ENCODE measurements at places on chromosomes 6 and 20.

GRCh38 chr6:15526212-15526701 is 136.6 kb downstream of the DTNBP1 start:
- no peak for DNase-seq

- DNase-seq: no peak
Observed at GRCh38 chr20:1108437-1108920, 9.9 kb upstream of the PSMF1 start.

GRCh38 chr20:17202673-17203072 is 24.2 kb upstream of the PCSK2 start:
- DNase-seq: no peak

DNA sequence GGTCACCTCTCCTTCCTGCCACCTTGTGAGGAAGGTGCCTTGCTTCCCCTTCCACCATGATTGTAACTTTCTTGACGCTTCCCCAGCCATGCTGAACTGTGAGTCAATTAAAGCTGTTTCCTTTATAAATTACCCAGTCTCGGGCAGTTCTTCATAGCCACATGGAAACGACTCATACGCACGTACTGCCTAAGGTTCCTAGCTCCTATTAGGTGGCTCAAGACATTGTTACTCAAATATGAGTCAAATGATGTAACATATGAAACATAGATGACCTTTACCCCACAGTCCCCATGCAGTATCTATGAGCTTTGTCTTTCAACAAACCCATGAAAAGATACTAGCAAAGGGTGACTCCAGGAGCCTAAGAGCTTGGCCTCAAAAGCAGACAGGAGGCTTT is 98.3 kb downstream of the SIM1 start:
- no peak for DNase-seq

GRCh38 chr20:23349338-23350195 is 1.0 kb upstream of the NXT1 start:
- peak; percentile 16 for DNase-seq

GRCh38 chr20:32562495-32562911 is 22.6 kb downstream of the NOL4L start:
- DNase-seq: no peak

- DNase-seq: no peak
Observed at GRCh38 chr20:50438986-50439407, 71.2 kb upstream of the PTPN1 start.

DNA sequence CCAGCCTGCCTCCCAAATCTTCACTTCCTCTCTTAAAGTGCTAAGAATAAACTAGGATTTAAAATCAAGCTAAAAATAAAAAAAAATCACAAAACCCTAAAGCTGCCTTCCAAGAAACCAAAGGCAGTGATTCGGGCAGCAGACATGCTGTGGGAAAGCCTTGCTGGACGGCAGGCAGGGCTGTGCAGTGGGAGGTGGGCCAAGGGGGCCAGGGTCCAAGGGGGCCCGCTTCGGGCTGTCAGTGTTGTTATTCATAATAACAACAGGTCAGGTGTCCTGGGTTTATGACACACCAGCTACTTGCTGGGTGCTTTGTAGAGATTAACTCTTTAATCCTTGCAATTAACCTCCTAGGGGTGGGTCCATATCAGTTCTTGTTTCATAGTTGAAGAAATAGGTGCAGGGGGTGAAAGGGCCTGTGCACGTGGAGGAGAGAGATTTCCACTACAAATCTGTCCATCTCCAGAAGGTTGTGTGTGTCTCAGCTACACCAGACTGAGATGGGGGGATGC is 40.4 kb downstream of the CD40 start:
- no peak for DNase-seq

DNA sequence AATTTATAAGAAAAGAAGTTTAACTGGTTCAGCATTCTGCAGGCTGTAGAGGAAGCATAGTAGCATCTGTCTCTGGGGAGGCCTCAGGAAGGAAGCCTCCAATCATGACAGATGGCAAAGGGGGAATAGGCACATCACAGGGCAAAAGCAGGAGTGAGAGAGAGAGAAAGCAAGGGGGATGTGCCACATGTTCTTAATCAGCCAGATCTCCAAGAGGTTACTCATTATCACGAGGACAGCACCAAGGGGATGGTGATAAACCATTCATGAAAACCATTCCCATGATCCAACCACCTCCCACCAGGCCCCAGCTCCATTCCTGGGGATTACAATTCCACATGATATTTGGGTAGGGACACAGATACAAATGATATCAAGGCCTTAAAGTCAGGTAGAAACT is 217.5 kb upstream of the TCF21 start:
- no peak for DNase-seq

GRCh38 chr6:43395776-43396175 is 26.3 kb upstream of the ZNF318 start:
- DNase-seq: no peak

DNA sequence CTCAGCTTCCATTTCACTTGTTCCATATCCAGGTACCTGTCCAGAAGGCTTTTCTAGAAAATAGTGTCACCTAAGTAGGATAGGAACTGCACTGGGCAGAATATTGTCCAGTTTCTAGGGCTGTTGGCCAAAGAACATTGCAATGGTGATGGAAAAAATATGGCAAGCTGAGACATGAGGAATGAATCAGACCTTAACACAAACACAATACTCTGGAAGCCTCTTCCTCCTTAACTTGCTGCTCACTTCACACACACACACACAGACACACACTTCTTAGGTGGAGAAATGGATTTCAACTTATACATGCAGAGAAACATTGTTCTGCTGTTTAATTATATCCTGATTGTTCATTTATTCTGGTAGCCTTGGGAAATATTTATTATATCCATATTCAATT is 203.0 kb upstream of the RGS17 start:
- no peak for DNase-seq

- no peak for DNase-seq
Observed at GRCh38 chr20:9926476-9926875, 87.6 kb upstream of the PAK5 start.

- no peak for DNase-seq
Observed at GRCh38 chr20:25084626-25085187, 2.8 kb upstream of the VSX1 start.

DNA sequence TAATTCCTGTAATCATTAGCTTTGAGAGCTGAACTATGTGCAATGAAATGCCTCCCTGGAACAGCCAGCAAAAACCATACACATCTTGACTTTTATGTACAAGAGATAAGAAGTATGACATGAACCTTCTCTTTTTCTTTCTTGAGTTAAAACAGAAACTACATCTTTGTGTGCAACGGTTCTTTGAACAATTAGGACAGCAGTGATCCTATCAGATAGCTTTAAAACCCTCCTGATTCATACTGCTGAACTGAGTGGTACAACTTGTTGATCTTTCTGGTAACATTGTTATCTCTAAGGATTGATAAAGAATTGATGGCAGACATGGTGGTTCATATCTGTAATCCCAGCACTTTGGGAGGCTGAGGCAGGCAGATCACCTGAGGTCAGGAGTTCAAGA is 43.4 kb downstream of the TRAF3IP2 start:
- no peak for DNase-seq

- no peak for DNase-seq
Observed at GRCh38 chr20:15916623-15917022, 656.6 kb downstream of the KIF16B start.

- DNase-seq: no peak
Observed at GRCh38 chr6:71499667-71500066, 211.1 kb downstream of the OGFRL1 start.

DNA sequence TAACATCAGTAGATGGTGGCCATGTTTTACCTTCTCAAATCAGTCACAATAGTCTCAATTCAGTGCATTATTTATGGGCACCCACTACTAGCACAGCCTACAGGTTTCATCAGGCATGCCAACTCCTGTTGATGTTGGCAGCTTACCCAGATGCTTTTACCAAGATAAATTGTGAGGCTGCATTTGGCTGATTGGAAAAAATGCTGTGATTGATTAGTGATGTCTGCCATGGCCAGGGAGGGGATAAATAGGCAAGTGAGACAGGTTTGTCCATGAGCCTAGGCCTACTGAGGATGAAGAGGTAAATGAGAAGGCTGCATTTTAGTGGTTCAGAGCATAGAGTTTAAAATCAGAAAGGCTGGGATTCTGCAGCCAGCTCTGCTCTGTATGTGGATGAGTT is 227.1 kb downstream of the NFATC2 start:
- DNase-seq: no peak

DNA sequence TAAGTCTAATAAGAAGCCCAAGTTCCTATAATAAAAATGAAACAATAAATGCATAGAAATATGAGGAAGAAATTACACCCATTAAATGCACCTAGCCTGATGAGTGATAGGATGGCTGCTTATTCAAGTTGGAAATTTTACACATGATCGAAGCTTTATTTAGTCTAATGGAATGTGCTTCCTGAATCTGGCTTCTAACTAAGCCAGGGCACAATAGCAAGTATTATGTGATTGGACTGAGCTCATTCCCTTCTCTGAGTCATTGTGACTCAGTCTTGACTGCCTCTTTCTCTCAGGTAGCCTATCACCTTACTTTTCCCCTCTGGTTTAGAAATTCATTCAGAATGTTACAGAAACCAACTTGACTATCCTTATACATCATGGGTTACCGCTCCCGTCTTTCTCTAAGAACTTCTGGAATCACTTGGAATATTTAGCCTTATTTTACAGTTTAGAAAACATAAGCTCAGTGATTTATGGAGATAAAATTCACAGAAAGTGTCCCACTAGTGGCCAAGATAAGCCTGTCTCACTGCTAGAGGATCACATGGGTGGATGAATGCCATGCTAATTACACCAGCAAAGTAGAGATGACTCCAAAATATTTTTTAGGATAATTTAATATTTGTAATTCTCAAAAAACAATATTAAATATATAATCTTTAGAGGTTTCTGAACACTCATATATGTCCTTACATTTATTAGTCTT is 505.3 kb upstream of the JAG1 start:
- peak; percentile 21 for DNase-seq

DNA sequence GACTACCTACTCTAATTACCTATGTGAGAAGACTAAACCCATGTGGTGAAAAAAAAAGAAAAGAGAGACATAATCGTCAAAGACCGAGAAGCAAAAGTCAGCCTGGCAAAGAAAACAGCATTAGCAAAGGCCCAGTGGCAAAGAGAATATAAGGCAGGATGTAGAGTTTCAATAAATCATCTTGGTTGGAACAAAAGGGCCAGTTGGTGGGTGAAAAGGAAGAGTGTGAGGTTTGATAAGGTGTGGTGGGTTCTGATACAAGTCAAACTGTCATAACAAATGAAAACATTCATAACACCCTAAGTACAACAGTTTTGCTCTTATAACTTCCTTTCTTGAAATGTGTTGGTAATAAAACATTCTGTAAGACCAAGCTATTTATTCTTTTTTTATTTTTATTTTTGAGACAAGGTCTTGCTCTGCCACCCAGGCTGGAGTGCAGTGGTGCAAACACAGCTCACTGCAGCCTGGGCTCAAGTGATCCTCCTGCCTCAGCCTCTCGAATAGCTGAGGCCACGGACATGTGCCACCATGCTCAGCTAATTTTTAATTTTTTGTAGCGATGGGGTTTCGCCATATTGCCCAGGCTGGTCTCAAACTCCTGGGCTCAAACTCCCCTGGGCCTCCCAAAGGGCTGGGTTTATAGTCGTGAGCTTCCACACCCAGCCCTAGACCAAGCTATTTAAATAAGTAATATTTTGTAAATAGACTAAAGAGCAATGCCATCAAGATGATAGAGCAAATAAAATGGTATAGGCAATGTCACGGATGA is 18.9 kb upstream of the GTF3C6 start:
- no peak for DNase-seq

GRCh38 chr20:4814696-4815252 is 93.1 kb downstream of the PRND start:
- DNase-seq: no peak

Measured in AG04449 (cell line).